Activated CD4-positive, alpha-beta T cell treated with anti-CD3 and anti-CD28 coated beads, Interleukin-2, amount 50 U/mL, for 48 hours (primary cell): ENCODE measurements at places on chromosomes 5 and 9.

DNA sequence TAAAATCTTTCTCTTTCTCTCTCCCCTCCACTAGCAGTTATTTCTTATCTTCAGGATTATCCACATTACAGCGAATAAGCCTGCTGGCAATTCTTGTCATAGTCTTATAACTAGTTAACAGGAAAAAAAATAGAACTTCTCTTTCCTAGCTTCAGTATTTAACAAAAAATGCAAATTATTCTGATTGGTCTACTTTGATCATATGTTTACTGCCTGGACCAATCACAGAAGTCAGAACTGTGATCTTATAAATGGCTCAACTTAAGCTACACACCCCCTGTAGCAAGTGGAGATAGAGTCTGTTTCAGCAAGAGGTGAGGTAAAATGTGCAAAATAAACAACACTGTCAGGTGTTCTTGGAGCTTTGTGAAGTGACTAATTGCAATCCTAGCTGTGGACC is 389.4 kb upstream of the TUSC1 start:
- no peak for DNase-seq

- DNase-seq: no peak
Measured at GRCh38 chr5:118762291-118762690, 226.1 kb downstream of the DTWD2 start.

DNA sequence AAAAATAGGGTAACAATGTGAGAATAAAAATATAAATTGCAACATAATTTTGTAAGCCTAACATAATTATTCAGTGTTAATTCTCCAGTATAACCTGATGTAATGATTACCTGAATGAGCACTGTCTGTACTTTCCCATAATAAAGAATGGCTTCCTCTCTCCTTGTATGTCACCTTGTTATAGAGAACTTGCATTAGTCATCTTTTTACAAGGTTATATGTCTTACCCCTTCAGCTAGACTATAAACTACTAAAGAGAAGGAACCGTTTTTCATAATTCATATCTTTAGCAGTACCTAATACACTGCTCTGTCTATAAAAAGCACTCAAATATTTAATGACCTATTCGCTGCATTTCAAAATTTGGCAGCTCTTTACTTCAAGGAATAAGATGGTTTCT is 19.8 kb downstream of the STRBP start:
- no peak for DNase-seq

DNA sequence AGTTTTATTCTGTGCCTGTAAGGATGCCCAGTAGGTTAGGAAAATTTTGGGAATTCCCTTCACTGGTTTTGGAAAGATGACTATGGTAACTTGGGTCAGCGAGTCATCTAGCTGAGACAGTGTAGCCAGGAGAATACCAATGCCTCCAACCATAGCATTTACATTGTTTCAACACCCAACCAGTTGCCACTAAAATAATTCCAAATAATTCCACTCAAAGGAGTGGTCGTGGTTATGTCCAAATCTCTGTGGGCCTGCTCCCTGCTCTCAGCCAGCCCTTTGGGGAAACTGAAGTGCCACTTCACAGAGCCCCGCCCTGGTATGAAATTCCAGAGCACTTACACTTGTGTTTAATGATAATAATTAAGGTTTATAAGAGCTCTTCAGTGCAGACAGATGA is 310.5 kb downstream of the PLK2 start:
- DNase-seq: no peak

- DNase-seq: no peak
Measured at GRCh38 chr5:59061377-59061776, 478.5 kb downstream of the RAB3C start.

GRCh38 chr5:127298656-127299055 is 8.1 kb downstream of the MEGF10 start:
- DNase-seq: no peak

DNA sequence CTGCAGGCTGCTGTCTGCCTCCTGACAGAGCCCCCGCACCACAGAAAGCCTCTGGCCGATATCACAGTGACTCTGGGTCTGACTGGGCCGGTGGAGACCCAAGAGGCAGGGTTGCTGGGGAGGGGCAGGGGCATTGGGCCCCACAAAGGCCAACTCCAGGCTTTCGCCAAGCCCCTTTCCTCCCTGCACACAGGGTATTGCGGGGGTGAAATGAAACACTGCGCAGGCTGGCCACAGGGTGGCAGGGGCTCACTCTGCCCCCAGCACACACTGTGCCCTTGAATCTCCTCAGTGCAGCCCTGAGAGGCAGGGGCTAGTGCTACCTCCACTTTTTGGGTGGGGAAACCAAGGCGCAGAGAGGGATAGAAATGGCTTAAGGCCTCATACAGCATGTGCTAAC is 44.6 kb downstream of the BARX1 start:
- DNase-seq: no peak

DNA sequence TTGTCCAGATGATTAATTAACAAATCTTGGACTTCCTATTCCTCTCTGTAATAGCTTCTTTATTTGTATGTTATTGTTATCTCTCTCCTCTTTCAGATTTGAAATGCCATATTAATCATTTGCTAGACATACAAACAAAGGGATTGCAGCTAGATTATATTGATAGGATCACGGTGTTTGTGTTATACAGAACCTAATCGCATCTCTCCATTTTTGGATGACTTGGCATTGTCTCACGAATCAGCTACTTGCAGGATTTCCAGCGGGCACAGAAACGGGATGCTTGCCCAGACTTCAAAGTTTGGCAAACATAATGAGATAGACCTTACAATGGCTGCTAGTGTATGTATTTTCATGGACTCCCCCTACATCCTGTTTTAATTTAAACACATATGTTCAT is 368.1 kb downstream of the TLE4 start:
- no peak for DNase-seq

- no peak for DNase-seq
Measured at GRCh38 chr9:121019273-121019672, 30.8 kb downstream of the C5 start.

GRCh38 chr5:143624465-143624864 is 187.5 kb upstream of the HMHB1 start:
- no peak for DNase-seq

DNA sequence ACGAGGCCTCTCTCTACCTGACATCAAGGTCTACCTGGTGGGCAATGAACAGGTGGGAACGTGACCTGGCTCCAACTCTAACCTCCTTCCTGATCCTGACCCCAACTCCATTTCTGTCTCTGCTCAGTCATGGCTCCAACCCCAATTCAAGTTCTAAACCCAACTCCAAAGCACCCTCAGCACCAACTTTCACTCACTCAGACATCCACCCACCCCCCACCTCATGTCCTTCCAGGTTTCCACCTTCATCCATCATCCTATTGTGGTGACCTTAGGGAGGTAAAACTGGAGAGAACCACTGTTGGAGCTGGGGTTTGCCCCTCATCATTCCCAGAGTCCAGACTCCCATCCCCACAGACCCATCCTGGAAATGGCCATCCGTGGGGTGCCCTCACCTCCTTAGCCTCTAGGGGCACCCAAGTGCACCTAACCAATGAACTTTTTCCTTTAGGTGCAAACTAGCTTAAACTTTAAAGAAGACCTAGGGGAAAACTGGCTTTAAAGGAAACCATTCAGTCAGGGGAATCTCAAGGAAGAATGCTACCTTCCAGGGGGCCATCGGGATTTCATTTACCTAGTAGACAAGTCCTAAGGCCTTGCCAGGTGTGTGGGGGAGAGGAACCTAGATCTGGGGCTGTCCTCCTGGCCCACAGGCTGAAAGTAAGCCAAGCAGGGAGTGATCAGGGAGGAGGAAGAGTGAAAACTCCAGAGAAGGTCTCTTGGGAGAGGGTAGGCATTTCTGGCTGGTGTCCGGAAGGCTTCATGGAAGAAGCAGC is 11.3 kb downstream of the RGS14 start:
- DNase-seq: no peak

DNA sequence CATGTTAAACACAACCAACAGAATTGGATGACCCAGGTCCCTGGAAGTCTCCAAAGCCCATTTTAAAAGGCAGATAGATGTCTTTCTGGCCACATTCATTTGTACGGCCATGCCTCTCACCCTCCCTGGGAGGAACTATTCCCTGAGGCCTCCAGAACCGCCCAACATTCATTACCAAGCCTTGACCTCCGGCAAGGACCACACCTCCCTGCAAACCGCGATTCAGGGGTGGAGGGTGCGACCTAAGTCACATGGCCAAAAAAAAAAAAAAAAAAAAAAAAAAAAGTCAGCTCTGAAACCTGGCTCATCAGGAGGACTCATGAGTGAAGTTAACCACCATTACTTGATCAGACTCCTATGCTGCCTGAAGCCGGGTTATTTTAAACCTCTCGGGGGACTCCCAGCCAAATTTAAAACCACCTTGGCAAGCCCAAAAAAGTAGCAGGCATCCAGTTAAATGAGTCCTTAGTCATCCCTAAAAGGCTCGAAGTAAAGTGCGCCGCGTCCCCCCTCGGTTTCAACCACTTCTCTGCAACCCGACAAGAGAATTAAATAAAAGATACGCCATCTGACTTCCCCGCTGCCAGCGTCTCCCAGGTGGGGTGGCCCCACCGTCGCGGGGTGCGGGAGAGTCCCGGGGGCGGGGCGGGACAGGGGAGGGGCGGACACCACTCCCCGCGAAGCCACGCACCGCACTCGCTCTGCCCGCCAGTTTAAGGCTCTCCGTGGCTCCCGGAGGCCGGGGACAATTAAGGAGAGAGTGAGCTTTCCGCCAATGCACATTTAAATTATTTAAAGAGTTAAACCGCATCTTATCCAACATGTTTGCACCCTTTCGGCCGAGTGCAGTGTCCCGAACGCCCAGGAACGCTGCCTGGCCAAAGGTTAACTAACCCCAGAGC is 2.3 kb downstream of the KLF9 start:
- peak; percentile 81 for DNase-seq

DNA sequence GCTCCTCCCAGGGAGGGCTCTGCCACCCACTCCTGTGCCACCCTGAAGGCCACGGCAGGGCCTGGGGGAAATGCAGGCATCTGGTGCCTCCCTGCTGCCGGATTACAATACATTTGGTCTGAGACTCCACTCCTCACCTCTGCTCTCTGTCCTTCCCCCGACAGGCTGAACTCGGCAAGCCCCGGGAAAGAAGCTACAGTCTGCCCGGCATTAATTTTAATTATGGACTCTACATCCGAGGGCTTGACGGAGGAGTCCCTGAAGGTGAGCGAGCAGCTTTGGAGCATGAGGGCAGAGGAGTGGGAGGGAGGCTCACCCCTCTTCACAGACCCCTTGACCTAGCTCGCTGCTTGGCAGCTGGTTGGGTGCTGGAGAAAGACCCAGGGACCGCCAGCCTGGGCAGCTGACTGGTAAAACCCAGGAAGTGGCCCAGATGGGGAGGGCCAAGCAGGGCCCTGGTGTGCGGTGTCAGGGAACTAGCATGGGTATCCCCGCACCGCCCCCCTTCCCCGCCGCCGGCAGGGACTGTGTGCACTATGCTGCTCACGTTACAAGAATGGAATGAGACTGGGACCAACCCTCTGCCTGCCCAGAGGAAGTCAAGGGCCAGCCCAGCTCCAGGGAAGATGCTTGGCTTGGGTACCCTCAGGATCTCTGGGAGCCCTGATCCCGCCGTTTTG is 83.7 kb upstream of the BARHL1 start:
- no peak for DNase-seq

GRCh38 chr5:138874771-138875551 is at the start of gene LRRTM2:
Gene LRRTM2, minus strand, starts transcription at chr5:138875335. Its CDS starts 424 bp downstream, at chr5:138874911.
- DNase-seq: no peak

- no peak for DNase-seq
Measured at GRCh38 chr9:137423514-137424291, 510 bp downstream of the NOXA1 start.

GRCh38 chr9:124213396-124213795 is 44.4 kb upstream of the NEK6 start:
- no peak for DNase-seq

GRCh38 chr5:59174248-59174844 is 591.5 kb downstream of the RAB3C start:
- DNase-seq: no peak

- DNase-seq: no peak
Measured at GRCh38 chr9:129021091-129021490, 7.0 kb downstream of the SH3GLB2 start.

DNA sequence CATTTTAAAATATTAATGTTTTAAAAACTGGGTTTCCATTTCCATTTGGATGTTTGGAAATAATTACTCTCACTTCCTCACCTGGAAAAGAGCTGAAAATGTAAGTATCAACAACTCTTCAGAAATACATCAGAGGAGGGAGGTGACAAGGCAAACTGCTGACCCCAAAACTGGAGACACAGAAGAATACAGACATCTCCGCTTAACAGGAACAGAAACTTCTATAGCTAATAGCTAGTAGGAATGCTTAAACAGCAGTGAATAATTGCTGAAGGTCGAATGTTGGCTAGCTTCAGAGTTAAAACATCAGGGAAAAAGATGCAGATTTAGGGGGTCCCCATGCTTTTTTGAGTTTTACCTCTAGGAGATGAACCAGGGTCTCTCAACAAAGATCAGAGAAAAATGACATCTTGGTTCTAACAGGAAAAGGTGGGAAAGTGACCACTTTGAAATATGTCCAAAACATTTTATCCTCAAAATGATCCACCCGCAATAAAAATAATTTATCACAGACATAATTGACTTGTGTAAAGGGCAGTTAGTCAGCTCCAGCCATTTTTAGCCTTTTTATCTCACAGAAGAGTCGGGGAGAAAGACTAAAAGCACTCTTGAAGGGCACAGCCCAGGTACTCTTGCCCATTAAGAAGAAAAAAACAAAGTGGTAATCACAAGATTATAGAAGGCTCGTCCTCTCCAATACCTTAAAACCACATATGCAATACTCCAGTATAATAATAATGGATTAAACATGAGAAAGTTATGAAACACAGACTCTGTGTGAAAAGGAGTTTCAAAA is 1474.9 kb downstream of the EFNA5 start:
- DNase-seq: no peak

DNA sequence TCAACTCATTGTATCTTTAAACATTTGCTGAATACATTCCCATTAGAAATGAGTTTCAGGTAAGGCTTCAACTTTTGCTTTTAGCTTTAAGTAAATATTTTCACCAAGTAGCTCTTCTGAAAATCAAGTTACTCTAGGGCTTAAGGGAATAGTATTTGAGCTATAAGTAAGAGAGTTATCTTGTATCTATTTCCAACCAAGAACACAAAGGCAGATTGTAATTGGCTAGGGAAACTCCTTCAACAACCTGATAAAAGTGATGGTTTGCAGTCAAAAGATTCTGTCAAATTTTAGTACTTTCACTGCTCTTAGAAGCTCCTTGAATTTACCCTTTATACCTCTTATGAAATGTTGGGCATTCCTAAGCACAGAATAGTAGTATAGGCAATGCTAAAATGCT is 13.0 kb downstream of the ELL2 start:
- no peak for DNase-seq

- DNase-seq: no peak
Measured at GRCh38 chr5:9686216-9686615, 56.1 kb upstream of the TAS2R1 start.

DNA sequence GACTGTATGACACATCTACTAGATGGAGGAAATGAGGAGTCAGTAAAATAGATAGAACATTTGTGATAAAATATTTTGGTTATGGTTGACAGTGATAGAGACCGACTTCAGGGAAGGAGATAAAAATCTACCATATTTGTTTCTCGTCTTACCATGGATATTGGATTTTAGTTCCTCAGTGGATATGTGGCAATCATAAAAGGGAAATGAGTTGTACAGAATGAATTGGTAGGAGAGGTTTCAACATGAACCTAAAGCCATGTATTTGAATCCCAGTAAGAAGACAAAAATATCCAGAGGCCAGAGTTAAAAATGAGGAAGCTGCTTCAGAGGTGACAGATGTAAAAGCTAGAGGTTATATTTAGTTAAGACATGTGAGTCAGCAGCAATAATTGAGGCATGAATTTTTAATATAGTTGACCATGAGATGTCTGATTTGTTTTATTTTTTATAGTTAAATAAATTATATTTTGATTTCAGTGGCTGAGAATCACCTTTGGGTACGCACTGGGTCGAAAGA is 480.4 kb upstream of the TUSC1 start:
- DNase-seq: no peak

GRCh38 chr9:79224672-79225433 is 346.9 kb upstream of the TLE4 start:
- no peak for DNase-seq
